ENCODE measurements at places on chromosomes 16 and 17.

DNA sequence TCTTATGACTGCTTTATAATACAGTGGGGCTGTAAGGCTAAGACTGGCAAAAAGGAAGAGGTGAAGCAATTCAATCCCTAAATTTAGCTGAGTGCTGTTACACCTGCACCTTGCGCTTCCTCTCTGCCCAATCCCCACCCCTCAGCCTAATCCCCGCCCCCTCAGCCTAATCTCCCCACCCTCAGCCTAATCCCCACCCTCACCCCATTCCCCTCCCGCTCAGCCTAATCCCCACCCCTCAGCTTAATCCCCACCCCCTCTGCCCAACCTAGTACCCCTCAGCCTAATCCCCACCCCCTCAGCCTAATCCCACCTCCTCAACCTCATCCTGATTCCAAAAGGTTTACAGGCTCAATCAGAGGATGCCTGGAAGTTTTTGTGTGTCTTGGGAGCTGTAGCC, 155.5 kb downstream of the PMP22 start:
- no peak for DNase-seq

GRCh38 chr17:71633391-71633849, 487.4 kb upstream of the SOX9 start:
- DNase-seq, result no peak

- no peak for DNase-seq
Measured at GRCh38 chr16:29812754-29813643, 1.0 kb downstream of the PRRT2 start.

- DNase-seq, result no peak
Measured at GRCh38 chr16:50694206-50694605, 800 bp downstream of the NOD2 start.

GRCh38 chr16:67474551-67475455, 6.2 kb downstream of the ATP6V0D1 start:
- DNase-seq, result no peak

DNA sequence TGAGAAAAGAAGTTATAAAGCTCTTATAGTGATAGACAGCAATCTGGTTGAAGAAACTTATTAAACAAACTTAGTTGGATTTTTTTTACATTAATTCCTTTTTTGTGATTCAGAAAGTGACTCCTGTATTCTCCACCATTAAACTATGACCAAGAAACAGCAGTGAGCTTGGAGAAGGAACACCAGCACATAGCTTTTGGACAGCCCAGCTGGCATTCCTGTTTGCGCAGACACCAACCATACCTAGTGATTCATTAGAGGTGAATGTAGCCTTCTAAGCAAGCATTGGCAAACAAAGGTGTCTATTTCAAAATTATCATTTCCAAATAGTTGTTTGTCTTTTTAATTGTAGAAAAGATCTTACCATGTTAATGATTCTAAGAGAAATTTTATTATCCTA, 94.4 kb downstream of the STXBP4 start:
- no peak for DNase-seq

DNA sequence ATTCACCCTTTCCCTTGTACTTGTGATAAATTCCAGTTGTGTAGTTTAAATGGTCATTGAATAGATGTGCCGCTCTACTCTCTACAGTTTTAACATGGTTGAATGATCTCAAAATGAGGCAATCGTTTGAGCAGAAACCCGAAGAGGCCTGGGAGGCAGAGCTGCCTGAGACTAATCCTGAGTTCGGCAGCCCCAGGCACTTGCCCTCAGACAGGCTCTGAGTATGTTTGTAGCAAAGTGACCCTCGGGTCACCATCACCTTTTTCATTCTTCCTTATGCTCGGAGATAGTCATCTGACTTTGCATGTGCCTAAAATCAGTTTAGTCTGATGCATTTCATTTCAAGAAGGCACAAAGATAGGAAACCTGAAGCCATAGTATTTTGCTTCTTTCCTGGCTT, 184.0 kb upstream of the RBFOX1 start:
- no peak for DNase-seq

- no peak for DNase-seq
Measured at GRCh38 chr17:19991252-19991885, 13.7 kb upstream of the AKAP10 start.

DNA sequence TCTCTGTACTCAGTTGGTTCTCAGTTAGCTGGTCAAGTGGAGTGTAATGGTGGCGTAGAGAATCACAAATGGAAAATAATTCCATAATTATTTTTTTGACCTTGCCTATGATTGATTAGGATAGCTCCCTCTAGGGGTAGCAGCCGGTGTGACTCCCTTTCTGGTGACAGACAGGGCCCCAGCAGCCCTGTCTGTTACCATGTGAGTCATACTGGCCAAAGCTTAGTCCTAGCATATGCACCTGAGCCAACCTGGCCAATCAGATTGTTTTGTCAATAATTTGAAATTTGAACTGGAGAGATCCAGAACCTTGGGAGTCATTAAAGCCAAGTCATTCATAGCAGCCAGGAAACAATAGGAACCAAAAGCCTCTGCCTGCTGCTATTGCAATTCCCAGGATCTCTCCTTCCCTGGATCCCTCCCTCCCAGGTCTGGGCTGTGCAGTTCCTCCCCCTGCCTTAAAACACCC, 5.6 kb downstream of the PNPO start:
- DNase-seq, result peak; percentile 83

GRCh38 chr16:85216522-85217375, 104.5 kb upstream of the CIBAR2 start:
- DNase-seq, result no peak

DNA sequence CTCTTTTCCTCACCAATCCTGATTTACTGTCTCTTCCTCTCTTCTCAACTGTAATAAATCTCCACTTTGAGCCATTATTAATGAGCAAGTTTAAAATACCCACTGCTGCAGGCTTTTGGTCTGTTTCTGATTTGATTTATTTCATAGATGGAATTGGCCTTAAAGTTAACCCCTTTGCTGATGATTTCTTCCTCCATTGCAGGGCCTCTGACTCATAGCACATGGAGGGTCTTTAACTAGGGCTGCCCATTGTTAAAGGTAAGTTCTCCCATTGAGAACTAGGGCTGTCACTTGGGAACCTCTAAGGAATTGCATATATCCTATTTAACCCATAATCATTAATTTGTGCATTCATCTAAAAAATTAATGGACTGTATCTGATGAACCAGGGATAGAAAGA, 221.2 kb downstream of the CA10 start:
- DNase-seq, result no peak

GRCh38 chr16:52470585-52470984, 76.4 kb downstream of the TOX3 start:
- no peak for DNase-seq

DNA sequence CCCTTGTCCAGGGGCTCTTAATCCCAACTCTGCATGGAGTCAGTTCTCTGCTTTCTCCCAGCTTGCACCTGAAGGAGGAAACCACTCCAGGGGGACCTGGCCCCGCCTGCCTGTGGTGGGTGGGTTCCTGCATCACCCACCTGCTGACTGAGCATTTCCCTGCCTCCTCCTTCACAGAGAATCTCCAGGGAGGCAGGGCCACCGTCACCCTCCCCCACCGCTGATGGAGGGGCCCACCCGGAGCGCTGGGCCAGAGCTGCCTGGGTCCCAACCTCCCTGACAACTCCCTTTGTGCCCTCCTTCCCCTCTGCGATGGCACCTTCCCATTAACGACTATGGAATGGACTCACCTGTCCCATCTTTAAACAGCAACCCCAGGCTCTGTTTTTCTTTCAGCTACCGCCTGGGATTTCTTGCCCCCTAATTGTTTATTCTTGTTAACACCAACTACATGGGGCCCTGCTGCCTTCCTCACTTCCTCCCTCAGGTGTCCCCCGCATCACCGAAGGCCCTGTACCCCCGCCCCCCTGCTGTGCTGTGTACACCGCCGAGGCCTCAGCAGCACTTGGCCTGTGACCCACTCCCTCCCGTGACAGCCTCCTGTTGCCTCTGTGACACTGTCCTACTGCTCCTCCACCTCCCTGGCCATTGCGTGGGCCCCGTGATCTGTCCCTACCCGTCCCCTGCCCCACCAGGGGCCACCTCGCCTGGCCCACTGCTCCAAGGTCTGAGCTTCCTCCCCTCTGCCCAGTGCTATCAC, 842 bp upstream of the TEDC2 start:
- no peak for DNase-seq

DNA sequence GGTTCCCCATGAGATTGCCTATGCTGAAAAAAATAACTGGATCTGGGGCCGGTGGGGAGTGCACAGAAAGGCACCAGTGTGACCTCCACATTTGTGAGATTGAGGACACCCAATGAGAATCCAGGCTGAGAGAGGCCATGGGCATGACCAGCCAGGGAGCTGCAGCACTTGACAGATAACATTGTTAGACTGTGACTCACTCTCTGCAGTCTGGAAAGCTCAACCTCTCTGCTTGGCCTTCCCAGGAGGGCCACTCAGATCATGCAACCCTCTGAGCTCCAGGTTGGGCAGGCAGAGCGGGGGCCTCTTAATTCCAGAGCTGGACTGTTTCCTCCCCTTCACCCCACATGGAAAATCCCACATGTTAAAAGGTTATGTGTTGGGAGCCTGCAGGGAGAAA, 30.1 kb downstream of the FZD2 start:
- DNase-seq, result no peak

DNA sequence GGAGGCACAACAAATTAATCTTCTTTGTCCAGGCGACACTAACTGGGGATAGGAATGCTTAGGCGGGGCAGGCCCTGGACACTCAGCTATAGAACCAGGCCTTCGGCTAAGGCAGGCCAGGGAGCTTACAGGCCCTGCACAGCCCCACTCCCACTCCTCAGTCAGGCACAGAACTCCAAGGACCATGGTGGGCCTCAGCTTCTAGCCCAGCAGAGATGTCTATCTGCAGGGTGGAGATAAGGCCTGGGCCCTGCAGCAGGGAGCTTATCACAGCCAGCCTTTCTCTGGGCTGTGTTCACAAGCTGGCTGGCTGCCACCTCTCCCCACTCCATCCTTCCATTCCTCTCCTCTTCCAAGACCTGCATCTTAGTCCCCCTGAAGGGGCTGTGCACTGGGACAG, 68.1 kb downstream of the TMEM132E start:
- no peak for DNase-seq

DNA sequence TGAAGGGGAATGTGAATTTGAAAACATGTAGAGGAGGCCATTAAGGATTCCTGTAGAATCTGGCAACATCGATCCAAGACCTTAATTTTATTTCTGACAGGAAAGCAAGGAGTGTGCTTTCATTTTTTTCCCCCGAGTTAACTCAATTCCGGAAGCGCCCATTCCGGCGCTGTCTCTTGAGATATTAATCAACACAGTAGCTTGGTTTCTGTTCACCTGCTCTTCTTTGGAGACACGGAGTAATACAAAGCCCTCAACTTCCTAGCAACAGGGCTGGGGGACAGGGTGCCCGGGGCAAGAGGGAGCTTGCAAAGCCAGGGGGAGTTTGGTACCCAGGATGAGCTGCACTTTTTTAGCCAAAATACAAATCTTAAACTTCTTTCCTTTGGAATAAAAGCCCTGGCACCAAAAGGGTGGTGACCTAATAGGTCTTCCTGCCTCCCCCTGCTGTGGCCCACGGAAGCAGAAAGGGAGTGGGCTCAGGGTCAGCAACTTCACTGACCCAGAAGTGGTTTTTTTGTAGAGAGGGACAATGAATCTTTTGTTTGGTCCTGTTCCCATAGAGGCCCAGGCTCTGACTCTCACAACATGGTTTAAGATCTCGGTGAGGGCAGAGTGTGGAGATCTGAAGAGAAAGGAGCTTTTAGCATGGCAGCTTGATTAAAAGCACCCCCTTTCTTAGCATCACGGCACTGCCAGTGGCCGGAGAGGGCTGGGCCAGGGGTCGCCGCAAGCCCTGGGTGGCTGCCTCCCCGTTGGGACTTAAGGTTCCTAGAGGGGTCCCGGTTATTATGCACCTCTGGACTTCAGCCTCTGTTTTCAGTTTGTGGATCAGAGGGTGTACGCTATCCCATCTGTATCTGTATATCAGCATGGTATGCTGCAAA, 207.3 kb downstream of the CCDC182 start:
- peak; percentile 12 for DNase-seq

GRCh38 chr16:4090351-4090851, 25.8 kb downstream of the ADCY9 start:
- no peak for DNase-seq

DNA sequence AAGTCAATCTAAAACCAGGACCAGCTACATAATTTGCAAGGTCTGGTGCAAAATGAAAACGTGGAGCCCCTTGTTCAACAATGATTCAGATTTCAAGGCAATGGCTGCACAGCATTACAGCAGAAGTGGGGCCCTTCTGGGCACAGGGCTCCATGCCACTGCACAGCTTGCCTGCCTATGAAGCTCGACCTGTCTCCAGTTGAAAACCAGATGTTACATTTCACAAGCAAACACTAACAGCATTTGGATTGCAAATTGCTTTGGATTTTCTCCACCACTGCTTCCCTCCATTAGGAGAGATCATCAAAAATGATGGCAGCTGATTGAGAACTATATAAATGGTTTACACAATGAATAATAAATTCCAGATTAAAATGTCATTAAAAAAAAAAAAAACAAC, 551.4 kb upstream of the ZFHX3 start:
- DNase-seq, result no peak

GRCh38 chr16:69187446-69188235, 677 bp downstream of the SNTB2 start:
- DNase-seq, result peak; percentile 63

- no peak for DNase-seq
Measured at GRCh38 chr16:23968176-23968575, 132.4 kb downstream of the PRKCB start.

- DNase-seq, result no peak
Measured at GRCh38 chr16:67868290-67868689, 4.6 kb upstream of the EDC4 start.

DNA sequence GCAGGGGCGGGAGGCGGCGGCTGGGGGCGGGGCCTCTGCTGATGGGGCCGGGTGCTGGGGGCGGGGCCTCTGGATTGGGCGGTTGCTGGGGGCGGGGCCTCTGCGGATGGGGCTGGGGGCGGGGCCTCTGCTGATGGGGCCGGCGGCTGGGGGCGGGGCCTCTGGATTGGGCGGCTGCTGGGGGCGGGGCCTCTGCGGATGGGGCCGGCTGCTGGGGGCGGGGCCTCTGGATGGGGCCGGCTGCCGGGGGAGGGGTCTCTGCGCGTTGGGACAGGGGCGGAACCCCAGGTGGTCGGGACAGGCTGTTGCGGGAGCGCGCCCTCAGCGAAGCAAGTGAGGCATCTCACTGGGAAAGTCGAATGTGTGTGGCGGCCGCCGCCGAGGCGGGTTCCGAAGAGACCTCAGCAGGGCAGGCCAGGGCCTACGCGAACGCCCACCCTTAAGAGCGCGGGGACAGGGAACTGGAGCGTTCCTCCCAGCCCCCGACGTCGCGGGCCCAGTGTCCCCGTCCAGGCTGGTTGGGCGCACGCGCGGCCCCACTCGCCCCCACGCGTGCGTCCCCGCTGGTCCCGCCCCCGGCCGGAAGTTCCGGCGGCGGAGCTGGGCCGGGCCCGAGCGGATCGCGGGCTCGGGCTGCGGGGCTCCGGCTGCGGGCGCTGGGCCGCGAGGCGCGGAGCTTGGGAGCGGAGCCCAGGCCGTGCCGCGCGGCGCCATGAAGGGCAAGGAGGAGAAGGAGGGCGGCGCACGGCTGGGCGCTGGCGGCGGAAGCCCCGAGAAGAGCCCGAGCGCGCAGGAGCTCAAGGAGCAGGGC, at the start of gene STUB1:
TSS of gene STUB1 (plus strand) at position 597 of the 811 bp plus-strand sequence. CDS start at position 713, 116 bp downstream.
- DNase-seq, result peak; percentile 97
